ENCODE measurements at places on chromosomes 13 and 19.

- no peak for DNase-seq
These were observed 16.2 kb upstream of the FOXO1 start for GRCh38 chr13:40682449-40683240.

DNA sequence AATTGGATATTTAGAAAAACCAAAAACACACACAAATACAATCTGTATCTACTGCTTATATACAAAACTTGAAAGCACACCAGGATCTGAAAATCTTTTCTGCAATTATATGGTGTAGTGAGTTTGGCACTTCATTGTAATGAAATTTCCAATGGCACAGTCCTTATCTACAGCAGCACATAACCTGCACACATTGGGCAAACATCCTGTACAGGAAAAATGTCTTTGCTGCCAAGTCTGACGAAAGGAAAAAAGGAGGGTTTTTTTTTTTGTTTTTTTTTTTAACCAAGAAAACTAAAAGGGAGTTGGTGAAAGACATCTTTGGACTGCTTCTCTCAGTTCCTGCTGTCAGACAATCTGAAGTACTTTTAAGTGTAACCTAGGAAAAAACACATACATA lies 107.8 kb downstream of the FOXO1 start:
- no peak for DNase-seq

DNA sequence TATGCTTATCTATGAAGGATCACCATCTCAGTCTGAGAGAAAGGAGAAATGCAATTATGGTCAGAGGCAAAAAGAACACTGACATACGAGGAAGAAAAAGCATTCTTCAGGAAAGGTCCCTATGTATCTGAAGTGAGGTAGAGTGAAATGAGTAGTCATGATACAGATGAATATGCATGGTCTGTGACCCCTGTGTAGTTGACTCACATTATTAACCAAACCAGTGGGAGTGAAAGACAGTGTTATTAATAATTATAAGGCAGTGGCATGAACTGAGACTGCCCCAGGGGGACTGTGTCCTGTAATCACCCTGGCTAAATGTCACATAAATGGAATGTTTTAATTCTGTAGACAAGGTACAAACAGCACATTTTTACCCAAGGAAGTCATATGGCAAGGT lies 1320.2 kb upstream of the PCDH9 start:
- DNase-seq = no peak

DNA sequence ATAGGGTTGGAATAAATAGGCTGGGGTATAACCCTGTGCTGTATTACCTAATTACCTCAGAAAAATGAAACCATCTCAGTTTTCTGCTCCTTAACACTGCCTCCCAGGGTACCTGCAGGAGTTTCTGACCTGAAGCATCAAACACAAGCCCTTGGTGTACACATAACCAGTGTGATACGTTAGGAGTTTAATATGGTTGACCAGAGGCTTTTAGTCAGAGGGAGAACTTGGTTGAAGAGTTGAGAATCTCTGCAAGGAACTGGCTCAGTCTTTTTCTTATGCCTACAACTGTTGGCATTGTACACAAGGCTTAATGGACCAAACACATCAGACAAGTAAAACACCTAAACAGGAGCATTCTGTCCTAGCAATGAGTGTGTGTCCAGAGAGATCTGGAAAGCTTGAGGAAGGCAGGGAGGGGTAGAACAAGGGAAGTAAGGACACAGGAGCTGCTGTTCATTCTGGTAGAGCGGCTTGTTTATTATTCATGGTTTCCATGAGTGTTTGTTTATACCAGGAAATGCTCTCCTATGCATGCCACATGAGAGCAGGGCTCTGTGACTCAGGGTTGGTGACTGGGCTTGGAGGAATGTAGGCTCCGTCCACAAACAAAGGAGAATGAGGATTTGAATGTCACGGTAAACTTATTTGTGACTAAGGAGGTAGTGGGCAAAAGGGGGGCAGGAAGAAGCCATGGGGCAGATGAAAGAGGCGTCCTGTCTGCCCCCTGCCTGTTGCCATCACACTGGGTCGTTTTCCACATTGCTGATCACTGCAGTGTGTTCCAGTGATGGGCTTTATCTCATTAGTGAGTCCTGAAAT lies 11.9 kb upstream of the SPATA13 start:
- no peak for DNase-seq

DNA sequence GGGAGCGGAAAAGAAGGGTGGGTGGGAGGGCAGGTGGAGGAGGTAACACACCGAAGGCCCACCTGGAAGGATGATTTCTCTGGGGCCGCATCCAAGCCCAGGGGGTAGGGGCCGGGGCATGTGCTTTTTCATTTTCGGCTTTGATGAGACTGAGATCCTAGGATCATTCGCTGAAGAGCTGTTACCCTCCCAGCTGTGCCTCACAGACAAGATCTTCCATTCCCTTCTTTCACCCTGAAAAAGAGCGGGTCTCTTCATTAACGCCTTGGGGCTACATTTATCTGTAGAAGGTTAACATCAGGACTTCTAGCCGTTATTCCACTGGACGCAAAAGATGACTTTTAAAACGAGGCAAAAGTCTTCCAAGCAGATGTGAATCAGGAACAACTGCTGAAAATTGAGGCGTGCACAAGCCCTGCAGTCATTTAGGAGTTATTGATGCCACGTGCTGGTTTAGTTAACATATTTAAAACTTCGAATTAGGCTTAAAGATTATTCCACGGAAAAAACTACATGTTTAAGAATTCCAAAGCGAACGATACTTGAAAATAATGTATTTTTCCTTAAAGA lies 1.1 kb downstream of the LMO7 start:
- DNase-seq = no peak

- DNase-seq = no peak
These were observed 20.5 kb downstream of the ZNF607 start for GRCh38 chr19:37699057-37699456.

GRCh38 chr13:50339271-50339670 lies 324.0 kb downstream of the KCNRG start:
- no peak for DNase-seq

GRCh38 chr13:98706446-98707110 lies 45.9 kb downstream of the SLC15A1 start:
- DNase-seq = no peak

DNA sequence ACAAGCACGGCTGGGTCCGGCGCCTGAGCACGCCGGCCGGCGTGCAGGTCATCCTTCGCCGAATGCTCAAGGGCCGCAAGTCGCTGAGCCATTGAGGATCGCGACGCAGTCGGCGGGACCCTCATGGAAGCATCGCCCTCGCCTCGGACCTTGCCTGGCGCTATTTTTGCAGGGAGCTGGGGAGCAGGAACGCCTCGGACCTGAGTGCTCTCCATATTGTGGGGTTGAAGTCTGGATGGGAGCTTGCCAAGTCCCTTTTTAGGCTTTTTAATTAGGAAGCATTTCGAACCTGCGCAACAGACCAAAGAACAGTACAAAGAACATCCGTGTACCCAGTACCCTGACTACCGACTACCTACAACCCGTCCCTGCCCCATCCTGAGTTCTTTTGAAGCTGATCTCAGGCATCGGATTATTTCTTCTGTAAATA lies 628 bp downstream of the MRPL34 start:
- DNase-seq = no peak

DNA sequence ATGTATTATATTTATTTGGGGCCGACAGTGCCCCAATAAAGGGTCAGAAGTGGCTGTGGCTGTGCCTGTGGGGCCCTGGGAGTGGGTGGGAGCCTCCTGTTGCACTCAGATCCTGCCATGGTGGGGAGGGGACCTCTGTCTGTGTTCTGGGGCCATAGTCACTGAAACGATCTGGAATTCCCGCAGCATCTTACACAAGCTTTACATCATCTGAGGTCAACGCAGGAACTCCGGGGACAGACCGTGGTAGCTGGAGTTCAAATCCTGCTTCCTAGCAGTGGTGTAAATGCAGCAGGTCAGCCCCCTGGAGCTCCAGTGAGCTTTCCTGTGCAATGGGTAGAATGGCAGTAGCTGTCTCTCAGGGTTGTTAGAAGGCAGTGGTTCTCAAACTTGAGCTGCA lies 3.9 kb upstream of the SCN1B start:
- DNase-seq = no peak

DNA sequence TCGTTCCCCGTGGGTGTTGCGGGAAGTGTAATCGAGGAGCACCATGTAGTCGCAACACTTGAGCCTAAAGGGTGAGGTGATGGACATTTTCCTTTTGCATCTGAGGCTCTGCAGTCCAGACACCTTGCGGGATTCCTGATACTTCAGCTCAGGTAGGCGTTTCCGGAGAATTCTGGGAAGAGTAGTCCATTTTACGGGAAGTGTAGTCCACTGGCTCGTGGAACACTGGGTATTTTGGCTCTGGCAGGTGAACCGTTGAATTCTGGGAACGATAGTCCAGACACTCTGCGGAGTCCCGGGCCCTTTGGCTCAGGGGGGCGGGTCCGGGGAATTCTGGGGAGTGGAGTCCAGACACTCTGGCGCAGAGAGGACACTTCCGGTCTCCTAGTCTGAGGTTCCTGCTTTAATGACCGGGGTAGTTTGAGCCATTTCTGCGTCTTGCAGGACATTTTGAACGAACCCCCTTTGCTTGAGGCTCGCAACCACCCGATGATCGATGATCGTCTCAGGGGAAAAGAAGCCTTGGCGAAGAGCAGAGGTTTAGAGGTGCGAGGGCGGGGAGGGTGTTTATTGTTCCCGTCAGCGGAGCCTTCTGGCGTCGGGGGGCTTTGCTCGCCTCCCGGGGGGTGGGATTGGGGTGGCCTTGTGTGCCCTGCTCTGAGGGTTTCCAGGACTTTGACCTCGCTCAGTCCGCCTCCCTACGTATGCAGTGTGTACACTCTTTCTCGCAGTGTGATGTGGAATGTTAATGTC lies at the start of gene ZNF223:
Gene ZNF223 (plus strand): TSS at position 387 of the 753 bp plus-strand sequence. CDS start 3,141 bp downstream, outside the sequence.
- DNase-seq = no peak

DNA sequence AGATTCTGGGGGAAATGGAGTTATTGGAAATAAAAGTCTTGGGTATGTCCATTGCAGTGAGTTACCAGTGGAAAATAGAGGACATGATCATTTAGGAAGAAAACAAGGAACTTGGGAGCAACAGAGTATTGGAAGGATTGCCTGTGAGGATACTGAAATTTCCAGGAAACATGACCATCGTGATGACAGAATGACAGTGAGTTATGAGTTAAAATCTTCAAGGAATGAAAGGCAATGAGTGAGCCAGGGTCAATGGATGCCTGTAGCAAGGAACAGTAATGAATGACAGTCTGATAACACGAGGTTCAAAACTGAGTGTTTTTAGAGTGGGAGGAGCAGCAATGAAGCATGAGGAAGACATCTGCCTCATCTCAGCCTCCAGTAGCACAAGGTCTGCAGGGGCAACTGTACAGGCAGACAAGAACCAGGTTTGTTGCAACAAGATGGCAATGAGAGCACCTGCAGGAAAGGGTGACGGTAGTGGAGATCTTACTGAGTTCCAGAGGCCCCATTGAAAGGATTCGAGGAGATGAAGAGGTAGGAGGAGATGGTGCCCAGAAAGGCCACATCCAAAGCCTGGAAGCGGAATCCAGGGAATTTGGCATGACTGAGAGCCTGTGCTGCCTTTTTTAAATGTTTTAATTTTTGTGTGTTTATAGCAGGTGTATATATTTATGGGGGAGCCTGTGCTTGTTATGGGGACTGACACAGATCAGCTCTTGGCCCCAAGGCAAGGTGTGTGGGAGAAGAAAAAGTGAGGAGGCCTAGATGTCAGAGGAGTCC lies 43.9 kb downstream of the N4BP2L1 start:
- DNase-seq = no peak

DNA sequence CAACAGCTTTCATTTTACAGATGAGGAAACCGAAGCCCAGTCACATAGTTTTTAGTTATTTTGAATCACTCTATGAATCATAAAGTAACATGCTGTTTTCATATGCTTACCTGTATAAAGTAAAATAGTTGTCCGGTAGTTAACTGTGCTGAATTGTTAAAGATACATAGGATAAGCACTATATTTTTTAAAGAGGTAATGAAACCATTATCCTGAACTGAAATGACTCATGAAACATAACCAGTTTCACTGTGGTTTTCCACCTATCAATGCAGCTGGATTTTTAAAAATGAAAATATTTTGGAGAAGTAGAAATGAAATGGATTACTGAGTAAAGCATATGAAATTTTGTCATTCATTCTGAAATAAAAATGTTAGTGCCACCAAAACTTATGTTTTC lies 655.0 kb downstream of the OLFM4 start:
- DNase-seq = no peak

DNA sequence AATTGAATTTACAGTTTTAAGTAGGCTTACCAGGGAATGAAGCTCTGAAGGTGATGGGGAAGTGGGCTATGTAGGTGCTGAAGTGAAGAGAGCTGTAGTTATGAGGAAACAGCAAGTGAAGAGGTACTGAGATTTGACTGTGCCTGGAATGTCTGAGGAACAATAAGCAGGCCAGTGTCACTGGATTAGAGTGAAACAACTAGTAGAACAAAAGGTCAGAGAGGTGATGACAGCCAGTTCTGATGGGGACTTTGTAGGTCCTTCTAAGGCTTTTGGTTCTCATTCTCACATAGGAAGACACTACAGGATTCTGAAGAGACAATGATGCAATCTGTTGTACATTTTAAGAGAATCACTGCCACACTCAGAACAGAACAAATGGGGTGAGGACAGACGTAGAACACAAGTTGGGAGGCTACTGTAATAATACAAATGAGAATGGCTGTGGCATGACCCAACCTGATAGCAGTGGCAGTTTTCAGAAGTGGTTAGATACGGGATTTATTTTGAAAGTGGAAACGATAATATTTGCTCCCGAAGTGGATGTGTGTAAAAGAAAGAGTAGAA lies 130.8 kb downstream of the MYCBP2 start:
- no peak for DNase-seq

DNA sequence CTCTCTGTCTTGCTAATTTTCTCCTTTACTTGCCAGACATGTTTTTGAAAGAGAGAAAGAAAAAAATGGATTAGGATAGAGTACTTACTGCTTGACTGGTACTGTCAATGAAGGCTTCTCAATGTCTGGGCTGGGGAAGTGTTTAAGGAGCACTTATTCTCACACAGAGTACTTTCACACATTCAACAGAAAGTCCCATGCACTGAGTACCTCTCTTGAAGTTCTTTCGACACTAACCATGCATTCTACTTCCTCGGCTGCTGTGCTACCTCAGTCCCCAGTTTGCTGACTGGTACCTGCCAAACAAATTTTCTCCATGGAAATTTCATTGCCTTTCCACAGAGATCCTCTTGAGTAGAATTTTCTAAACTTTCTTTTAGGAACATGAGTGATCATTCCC lies 281.9 kb downstream of the RBM26 start:
- no peak for DNase-seq

Measured in T-helper 2 cell treated with Interferon-gamma antibody and Interleukin-4, amounts not matched to agents 5 μg/mL and 100 μg/mL, for 36 hours (primary cell).